Esophagus squamous epithelium (tissue), 5 donors: ENCODE measurements at places on chromosomes 6 and 20.

GRCh38 chr6:121760745-121761144 lies 325.3 kb downstream of the GJA1 start:
- no peak for DNase-seq

- no peak for DNase-seq
Observed at GRCh38 chr20:971346-971745, 30.8 kb downstream of the RSPO4 start.

- DNase-seq, result no peak
Observed at GRCh38 chr6:140601021-140601808, 1226.8 kb upstream of the CITED2 start.

- DNase-seq, result no peak
Observed at GRCh38 chr6:12577124-12577850, 139.3 kb upstream of the PHACTR1 start.

DNA sequence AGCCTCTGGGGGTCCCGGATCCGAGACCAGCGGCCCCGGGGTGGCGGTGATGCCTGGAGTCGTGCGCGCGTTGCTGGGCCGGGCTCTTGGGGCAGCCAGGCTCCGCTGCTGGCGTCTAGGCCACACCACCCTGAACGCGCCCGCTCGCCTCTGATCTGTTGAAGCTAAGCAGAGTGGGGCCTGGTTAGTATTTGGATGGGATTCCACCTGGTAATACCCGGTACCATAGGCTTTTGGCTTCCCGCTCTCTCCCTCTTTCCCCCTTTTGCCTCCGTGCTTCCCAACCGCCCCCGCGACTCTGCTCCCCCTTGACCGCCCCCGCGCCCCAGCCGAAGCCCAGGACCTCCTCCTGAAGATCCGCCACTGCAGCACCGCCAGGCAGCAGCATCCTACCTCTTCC lies 1383.5 kb upstream of the DEFB115 start:
- no peak for DNase-seq

GRCh38 chr6:15642276-15642675 lies 20.6 kb downstream of the DTNBP1 start:
- no peak for DNase-seq

DNA sequence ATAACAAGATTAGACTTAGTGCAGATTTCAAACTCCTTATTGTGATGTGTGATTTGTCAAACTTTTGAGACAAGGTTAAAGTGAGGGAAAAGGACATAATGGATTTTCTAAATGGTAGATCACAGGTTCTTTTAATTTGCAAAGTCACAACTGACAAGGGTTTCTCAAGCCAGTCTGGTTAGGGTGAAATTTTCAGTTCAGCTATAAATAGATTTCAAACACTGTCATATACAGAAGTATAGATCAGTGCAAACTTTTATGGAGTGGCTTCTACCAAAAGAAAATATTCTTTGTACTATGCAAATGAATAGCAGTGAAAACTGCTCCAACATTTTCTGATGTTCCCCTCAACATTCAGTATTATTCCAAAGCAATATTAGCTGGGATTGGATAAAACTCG lies 337.1 kb upstream of the MAN1A1 start:
- no peak for DNase-seq

DNA sequence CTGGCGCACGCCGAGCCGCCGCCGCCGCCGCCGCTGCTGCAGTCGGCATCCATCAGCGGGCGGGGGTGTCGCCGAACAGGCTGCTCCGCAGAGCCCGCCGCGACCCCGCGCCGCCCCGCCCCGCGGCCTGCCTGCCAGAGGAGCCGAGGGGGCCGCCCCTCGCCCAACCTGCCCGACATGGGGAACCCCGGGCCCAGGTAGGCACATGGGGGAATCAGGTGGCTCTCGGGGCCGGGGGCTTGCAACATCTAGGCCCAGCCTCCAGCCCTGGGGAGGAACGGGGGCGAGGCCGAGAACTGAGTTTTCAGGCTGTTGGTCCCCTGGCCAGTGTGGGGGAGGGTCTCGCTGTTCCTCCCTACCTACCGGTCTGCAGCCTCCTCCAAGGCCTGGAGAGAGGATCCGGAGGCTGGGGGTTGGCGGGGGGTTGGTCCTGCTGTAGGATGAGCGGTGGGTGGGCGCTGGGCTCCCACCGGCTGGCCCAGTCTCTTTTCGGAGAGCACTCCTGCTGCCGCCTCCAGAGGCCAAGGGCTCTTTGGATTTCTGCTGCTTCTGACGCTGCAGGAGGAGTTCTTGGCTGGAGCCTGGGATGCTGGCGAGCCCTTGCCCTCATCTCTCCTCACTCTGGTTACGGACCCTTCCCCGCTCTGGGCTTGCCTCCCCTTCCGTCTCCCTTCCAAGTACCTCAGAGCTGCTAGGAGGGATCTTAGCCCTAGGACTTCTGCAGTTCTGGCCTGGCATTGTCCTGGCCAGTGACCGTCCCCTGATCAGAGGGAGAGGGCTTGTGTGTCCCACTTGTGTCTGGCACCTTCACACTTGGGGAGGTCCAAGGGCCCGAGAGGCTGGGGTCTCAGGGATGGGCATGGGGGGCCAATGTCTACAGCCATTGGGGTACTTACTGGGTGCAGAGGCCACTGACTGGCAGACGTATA lies at the start of gene EPB41L1:
Gene EPB41L1, plus strand, starts transcription at position 41 of the 929 bp plus-strand sequence. CDS start 19,038 bp downstream, outside the sequence.
- DNase-seq, result no peak

- no peak for DNase-seq
Observed at GRCh38 chr20:37574199-37574890, 46.7 kb upstream of the BLCAP start.

DNA sequence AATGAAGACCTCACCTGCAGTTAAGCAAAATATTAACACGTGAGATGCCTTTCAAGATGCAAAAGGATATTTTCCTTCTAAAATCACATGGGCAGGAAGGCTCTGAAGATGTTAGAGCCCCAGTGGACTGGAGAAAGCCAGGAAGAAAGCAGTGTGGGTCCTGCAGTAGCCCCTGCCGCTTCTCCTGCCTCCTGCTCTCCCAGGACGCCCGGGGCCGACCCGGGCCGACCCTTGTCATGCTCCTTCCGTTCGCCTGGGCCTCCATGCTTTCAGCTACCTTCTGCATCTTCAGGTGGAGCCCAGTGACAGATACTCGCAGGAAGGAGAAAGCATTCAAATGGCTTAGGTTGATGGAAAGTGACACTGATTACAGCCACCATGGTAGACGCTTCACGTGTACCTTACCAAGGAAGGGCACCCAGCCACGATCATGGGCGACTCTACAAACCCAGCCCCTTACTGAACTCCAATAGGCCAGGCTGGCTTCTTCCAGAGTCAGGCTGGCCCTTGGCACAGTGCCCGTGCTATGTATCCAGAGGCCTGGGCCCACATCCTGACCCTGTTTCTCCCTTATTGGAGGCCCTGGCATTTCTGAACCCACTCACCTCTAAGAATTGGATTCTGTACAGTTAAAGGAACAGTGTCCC lies 69.0 kb downstream of the TCP11 start:
- no peak for DNase-seq

GRCh38 chr6:160933256-160933655 lies 58.3 kb upstream of the MAP3K4 start:
- DNase-seq, result no peak
